ENCODE measurements at places on chromosomes 5 and 9. TPM values are rescaled to one million over a fixed set of nuclear protein-coding genes. Genes with fewer than 3 reads are reported as not detected.

The PCDHB3 gene
- 0.19 TPM for total RNA-seq

The UGT3A2 gene
- not detected for total RNA-seq

The PHF24 gene
- total RNA-seq, result 0.28 TPM

The RBM22 gene
- total RNA-seq, result 25.5 TPM

The GABRG2 gene
- total RNA-seq, result not detected
